ENCODE measurements at places on chromosomes 12 and 14.

GRCh38 chr12:75792687-75793086 is 238.9 kb downstream of the PHLDA1 start:
- DNase-seq = no peak

DNA sequence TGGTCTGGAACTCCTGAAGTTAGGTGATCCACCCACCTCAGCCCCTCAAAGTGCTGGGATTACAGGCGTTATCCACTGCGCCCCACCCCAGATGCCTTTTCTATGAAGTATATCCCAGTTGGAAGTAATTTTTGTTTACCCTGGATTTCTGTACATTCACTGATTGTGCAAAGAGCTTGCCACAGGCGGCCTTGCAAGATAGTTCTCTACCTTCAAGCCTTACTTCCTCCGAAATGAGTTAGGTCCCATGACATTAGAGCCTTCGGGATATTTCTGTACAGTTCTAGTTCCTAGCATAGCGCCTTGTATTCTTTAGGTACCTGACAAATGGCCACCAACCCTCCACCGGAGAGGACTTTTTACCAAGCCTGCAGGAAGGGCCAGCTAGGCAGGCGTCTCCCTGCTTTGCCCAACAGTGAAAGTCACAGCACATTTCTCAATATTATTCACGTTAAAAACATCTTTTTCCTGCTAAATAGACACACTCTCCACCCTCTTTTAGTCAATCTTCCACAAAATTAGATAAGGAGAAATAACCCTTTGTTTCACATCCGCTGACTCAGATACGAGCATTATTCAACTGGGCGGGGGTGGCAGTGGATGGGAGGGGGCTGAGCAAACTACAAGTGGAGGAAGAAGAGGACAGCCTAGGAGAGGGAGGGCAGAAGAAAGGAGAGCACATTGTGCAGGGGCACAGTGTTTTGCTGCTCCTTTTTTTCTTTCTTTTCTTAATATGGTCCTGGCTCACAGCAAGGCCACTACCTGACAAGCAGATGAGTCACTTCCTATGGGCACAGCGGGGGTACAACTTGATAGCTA is 40.0 kb upstream of the CAPRIN2 start:
- DNase-seq = peak; percentile 91

DNA sequence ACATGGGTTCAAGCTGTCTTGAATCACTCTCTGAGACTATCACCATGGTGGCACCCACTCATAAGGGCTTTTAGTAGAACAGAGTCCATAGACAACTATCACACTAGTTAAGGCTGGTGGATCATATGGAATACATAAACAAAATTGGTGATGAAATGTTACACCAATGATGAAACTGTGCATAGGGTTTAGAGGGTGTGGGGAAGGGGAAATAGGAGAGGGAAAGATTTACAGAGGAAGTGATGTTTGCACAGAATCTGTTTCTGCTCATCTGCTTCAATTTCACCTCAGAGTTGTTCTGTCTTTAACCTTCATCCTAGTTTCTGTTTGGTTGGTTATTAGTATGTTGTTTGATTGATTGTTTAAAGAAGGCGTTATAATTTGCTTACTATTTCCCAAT is 2.4 kb upstream of the RXYLT1 start:
- no peak for DNase-seq

- DNase-seq = peak; percentile 59
Observed at GRCh38 chr12:52004042-52004648, 2.6 kb upstream of the TAMALIN start.

GRCh38 chr12:2739832-2740641 is 54.7 kb upstream of the FKBP4 start:
- DNase-seq = no peak
